ENCODE measurements at places on chromosomes 2 and 18.

DNA sequence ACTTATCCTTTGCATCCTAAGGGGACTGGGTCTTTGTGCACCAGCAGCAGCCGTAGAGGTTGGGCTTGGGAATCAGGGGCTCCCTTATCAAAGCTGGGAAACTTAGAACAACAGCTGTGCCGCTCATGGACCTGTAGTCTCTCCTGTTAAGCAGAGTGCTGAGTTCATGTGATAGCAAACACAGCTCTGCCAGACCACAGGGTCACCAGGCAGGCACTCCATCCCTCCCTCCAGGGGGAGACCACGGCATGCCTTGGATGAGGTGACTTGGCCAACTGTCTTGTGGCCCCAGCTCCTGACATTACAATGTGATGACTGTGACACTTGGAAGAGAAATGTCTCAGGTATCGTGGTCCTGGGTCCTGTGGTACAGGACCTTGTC is 60.0 kb downstream of the DGKD start:
- H3K4me3 ChIP-seq = no peak overlapping the region
- H3K27ac ChIP-seq = peak overlapping the region; percentile 65
- no peaks in the 10 kb centered on the region for H3K27me3 ChIP-seq
- H3K4me1 ChIP-seq = peaks cover 61% of the 10 kb centered on the region
- DNase-seq = no peak

- no peak overlapping the region for H3K4me3 ChIP-seq
- no peaks in the 10 kb centered on the region for H3K27me3 ChIP-seq
- DNase-seq = no peak
- H3K27ac ChIP-seq = no peak overlapping the region
Observed at GRCh38 chr18:5841518-5841917, 53.8 kb downstream of the TMEM200C start.

- no peak overlapping the region for H3K4me3 ChIP-seq
- no peak for DNase-seq
- no peak overlapping the region for H3K27ac ChIP-seq
- H3K4me1 ChIP-seq = no peaks in the 10 kb centered on the region
Observed at GRCh38 chr18:7637269-7637668, 70.2 kb downstream of the PTPRM start.

GRCh38 chr2:188032306-188032705 is 259.4 kb upstream of the GULP1 start:
- H3K4me1 ChIP-seq = no peaks in the 10 kb centered on the region
- no peak overlapping the region for H3K27ac ChIP-seq
- H3K27me3 ChIP-seq = no peaks in the 10 kb centered on the region
- no peak for DNase-seq
- no peaks in the 10 kb centered on the region for H3K36me3 ChIP-seq
- H3K4me3 ChIP-seq = no peak overlapping the region

DNA sequence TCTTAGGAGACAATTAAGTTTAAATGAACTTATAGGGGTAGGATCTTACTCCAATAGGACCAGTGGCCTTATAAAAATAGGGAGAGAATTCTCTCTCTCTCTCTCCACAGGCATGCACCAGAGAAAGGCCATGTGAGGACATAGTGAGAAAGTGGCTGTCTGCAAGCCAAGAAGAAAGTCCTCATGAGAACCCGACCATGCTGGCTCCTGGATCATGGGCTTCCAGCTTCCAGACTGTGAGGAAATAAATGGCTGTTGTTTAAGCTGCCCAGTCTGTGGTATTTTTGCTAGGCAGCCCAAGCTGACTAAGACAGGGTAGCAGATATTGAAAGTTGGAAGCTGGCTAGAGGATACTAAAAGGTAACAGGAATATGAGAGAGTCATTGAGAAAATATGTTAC is 454.0 kb downstream of the NBAS start:
- H3K4me1 ChIP-seq = no peaks in the 10 kb centered on the region
- H3K27ac ChIP-seq = no peak overlapping the region
- H3K4me3 ChIP-seq = no peak overlapping the region
- no peak for DNase-seq
- H3K27me3 ChIP-seq = no peaks in the 10 kb centered on the region

DNA sequence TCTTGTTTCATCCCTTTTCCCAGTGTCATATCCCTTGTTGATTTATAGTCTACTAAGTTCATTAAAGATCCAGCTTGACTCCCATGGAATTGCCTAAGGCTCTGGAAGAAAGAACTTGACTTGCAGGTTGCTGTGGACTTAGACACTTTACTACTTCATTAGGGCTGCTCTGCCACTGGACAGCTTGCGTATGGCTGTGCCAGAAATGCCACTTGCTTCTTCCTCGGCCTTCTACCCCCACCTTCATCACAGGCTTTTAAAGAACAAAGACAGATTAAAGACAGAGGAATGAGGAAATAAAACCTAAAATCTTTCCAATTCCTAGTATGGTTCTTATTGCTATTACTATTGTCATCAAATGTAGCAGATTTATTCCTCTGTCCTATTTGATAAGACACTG is 591.7 kb downstream of the BCL11A start:
- DNase-seq = no peak
- no peak overlapping the region for H3K27ac ChIP-seq
- H3K27me3 ChIP-seq = no peaks in the 10 kb centered on the region

DNA sequence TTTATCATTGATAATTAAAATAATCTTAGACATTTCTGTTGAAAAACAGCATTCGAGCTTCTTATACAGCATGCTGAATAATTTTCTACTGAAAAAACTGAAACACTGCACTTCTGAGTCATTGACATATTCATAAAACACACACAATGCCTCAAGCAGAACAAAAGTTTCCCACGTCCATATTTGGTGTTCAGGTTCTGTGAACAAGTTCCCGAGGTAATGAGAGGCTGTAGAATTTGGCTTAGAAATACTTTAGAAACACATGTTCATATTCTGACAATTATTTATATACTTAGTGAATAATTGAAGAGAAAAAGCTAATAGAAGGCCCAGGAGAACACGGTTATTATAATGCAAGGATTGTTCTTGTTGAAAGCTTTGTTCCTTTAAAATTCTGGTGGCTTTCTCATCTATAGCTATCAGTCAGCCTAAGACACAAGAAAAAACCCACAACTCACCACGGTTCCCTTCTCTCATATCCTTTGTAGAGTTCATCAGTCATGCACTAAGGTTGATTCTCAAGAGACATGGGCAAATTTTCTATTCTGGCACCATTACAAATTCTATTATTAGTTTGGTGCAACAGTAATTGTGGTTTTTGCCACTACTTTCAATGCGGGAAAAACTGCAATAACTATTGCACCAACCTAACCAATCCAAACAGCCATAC is 194.4 kb downstream of the TMX3 start:
- DNase-seq = no peak
- H3K4me3 ChIP-seq = no peak overlapping the region
- H3K4me1 ChIP-seq = no peaks in the 10 kb centered on the region
- H3K27ac ChIP-seq = no peak overlapping the region
- H3K36me3 ChIP-seq = no peaks in the 10 kb centered on the region
- H3K27me3 ChIP-seq = no peaks in the 10 kb centered on the region
